ENCODE measurements at places on chromosomes 16 and 17.

DNA sequence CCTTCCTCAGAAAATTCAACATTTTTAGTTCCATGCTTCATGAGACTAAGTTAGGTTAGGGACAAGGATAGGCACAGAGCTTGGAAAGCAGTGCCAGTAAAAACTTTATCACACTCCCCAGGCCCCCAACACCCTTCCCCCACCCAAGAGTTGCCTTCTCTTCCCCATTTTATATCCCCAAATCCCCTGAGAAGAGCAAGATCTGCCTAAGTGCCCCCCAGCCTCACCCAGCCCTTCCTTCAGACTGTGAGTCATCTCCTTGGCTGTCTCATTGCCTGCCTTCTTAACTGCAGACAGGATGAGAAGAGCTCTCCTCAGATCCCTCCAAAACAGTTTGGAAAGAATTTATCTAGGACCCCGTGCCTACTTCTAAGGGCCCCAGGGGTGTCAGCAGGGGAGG, 55.8 kb downstream of the NEUROD2 start:
- DNase-seq, result no peak

DNA sequence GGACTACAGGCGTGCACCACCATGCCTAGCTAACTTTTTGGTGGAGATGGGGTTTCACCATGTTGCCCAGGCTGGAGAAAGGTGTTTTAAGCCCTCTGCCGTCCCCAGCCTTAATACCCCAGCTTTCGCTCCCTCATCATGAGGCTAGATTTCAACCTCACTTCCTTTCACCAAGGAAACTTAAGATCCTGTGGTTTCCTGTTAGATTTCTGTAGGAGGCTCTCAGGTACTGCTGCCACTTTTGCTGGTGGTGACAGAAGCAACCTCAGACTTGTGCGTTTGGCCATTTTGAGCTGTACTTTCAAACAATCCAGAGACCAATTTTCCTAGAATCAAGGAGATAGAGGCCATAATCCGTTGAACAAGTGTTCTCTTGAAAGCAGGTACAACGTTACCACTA, 36.2 kb downstream of the MPHOSPH6 start:
- no peak for DNase-seq

DNA sequence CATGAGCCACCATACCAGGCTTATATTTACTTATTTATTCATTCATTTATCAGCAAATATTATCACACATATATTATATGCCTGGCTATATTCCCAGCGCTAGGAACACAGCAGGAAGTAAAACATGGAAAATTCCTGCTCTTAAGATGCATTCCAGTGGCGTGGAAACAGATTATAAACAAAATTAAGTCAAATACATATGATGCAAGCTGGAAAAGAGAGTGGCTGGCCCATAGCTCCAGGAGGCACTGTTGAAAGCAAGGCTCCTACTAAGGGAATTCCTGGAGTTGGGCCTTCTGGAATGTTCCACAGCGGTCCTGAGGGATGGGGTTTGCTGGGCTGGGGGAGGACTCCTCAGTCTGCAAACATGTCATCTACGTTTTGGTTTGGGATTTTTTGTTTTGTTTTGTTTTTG, 18.4 kb downstream of the ADCY9 start:
- DNase-seq, result no peak

- no peak for DNase-seq
These were observed 7.5 kb downstream of the CFAP97D1 start for GRCh38 chr17:43787728-43788127.

GRCh38 chr17:49469831-49470810, 25.0 kb upstream of the NGFR start:
- no peak for DNase-seq

All from NCI-H2107 (cell line).